ACHN (cell line): ENCODE measurements at places on chromosomes 2 and 18.

- DNase-seq = no peak
These were observed 308.9 kb downstream of the RND3 start for GRCh38 chr2:150178591-150178990.

GRCh38 chr2:161898633-161899032 lies 175.4 kb downstream of the DPP4 start:
- no peak for DNase-seq

DNA sequence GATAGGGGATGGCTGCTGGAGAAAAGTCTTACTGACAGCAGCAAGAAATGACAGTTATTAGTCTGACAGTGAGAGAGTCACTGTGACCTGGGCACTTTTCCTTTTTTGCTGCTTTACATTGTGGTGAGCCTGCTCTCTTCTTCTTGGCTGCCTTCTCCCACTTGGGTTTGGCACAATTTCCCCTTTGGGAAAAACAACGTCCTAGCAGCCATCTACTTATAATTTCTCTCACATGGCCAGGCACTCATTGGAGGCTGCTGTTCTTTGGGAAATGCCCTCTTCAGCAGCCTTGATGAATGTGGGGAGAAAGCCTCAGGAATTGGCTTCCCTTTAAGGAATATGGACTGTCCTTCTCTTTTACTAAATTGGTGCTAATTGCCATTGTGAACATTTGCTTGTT lies 60.4 kb upstream of the SLC1A4 start:
- DNase-seq = no peak

- DNase-seq = peak; percentile 50
These were observed 37.2 kb downstream of the TSHZ1 start for GRCh38 chr18:75247611-75248421.

- no peak for DNase-seq
These were observed 34.7 kb downstream of the LPIN2 start for GRCh38 chr18:2978208-2978607.

DNA sequence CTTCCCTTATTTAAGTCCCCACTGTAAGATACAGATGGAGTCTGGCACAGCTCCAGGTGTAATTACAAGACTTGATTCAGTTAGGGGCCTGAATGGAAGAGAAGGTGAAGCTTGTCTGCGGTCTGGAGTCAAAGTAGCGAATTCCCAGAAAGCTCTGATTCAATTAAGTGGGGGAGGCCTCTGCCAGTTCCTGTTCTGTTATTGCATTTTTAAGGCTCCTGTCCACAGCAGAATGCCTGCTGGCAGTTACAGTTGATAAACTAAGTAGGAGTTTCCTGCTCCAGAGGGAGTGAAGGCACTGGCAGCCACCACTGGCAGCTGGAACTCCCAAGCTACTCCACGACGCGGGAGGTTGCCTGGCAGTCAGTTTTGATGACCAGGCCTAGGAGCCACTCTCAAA lies 181.1 kb downstream of the SOCS6 start:
- no peak for DNase-seq
